ENCODE measurements at places on chromosomes 16 and 17. TPM values are rescaled to one million over a fixed set of nuclear protein-coding genes. Genes with fewer than 3 reads are reported as not detected.
A peak's percentile ranks its signal among the peaks of the same experiment; 100 is the strongest.

DNA sequence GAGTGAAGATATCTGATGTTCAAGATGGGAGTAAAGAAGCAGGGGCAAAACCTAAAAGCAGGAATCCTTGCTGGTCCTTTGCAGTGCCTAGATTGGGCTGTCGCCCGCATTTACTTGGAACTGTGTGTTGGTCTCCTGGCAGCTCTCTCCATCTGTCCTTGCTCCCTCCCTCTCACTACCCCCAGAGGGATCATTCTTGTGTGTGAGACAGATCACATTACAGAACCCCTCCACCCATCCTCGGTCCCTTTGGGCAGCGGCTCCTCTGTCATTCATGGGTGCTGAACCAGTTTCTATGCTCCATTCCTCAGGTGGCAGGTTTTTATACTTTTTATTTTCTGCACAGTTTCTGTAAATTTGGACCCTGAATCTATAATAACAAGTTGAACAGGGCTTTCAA lies 99.4 kb upstream of the MYOCD start:
- no peak for DNase-seq

- DNase-seq = no peak
These were observed 119.5 kb downstream of the SALL1 start for GRCh38 chr16:51031598-51031997.

- DNase-seq = no peak
These were observed 19.0 kb upstream of the CPHXL start for GRCh38 chr16:75745242-75745641.

- no peak for DNase-seq
These were observed 24.9 kb downstream of the AMFR start for GRCh38 chr16:56400458-56400857.

The SLC5A11 gene
- polyA plus RNA-seq = 0.01 TPM

The KRT27 gene
- polyA plus RNA-seq = 0.03 TPM

DNA sequence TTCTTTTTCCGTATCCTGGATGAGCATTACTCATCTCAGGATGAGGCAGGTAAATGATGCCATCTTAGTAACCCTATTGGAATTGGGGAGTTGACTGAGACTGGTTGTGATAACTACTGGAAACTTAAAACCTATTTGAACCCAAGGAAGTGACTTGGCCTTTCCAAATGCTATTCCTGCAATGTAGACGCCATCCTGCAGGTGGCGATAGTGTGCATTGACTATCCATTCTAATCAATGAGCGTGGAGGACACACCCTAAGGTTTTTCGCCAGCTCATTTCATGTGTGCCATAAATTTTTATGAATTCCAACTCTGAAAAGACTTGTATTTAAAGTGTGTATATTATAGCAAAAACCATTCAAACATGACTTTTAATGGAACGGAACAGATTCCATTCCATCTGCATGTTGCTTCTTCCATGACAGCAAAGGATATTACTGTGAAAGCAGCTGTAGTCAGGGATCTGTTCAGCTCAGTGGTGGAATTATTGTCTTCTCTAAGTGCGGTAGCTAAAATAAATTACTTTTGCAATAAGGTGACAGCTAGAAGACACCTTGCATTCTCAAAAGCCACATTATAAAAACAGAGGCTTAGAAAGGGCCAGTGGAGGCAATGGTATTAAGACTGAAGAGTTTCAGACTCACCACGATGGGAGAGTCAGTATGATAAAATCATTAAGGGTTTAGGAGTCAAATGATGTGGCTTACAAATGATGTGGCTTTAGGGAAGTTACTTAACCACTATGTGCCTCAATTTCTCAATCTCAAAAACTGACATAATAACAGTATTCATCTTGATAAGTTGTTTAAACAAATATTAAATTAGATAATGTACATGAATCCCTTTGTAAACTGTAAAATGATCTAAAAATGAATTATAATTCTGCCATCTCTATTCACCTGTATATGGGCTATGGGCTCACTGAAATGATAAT lies 55.5 kb downstream of the SYT17 start:
- DNase-seq = peak; percentile 16

DNA sequence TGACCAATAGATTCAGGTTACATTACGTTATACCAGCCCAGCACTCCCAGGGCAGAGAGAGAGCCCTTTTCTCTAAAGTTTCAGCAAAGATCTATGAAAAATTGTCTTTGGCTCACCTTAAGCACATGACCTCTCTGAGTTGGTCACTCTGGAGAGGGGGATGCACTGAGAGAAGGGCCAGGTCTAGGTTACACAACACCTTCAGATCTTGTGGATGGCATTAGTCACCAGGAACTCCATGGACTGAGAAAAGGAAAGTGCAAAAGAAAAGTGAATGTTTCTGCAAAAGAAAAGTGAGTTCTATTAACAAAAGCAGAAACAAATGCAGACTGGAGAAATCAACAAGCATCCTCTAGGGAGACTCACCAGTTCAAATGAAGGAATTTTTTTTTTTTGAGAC lies 253.3 kb upstream of the SALL1 start:
- DNase-seq = peak; percentile 41

DNA sequence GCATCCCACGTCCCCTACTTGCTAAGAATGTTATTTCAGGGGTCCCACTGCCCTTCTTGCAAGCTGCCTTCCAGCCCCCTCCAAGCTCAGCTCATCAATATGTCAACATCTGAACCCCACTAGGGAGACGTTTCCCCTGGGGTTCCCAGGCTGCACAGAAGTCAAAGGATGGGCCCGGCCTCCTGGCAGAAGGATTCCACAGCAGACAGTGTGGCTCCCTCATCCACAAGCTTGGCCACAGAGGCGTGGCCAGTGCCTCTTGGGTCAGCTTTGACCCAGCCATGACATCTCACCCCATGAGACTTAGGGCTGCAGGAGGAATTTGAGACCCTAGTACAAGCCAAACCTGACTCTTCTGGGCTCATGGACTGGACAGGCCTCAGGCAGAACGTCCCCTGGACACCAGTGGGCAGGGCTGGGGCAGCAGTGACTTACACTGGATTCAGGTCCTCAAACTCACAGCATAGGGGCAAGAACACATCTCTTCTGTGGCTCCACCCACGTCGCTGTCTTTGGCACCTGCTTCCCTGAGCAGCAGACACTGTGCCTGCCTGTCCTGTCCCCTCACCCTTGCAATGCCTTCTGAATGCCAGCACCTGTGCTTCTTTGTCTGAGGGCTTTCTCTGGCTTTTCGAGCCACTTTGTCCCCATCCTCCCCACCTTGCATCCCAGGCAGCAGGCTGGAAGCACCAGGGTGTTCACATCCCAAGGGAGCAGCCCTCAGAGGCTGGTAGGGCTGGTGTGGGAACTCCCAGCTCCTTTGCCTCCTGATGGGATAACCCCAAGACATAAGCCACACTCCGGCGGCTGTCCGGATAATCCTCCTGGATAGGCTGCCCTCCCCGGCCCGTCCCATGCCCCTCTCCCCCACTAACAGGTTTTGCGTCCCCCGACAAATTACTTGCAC lies 56.0 kb upstream of the ENPP7 start:
- DNase-seq = no peak

GRCh38 chr17:49928126-49928800 lies 40.7 kb upstream of the DLX4 start:
- no peak for DNase-seq

Measured in mammary epithelial cell (primary cell).